ENCODE measurements at places on chromosomes 16 and 17.

DNA sequence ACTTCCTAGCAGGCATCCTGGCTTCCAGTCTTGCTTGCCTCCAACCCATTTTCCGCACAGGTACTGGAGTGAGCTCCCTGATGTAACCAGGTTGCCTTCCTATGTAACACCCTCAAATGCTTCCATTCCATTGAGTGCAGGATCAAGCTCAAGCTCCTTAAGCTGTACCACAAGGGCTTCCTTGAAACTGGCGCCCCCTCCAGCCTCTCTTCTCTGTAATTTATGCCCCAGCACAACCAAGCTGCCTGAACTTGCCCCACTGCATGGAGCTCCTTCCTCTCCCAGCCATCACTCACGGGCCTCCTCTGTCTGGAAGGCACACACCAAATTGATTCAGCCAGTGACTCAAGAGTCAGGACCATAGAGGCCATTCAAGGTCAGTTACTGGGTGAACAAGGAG, 234.8 kb upstream of the RPL38 start:
- DNase-seq: no peak

GRCh38 chr17:57337390-57337789, 81.1 kb downstream of the MSI2 start:
- DNase-seq: no peak

DNA sequence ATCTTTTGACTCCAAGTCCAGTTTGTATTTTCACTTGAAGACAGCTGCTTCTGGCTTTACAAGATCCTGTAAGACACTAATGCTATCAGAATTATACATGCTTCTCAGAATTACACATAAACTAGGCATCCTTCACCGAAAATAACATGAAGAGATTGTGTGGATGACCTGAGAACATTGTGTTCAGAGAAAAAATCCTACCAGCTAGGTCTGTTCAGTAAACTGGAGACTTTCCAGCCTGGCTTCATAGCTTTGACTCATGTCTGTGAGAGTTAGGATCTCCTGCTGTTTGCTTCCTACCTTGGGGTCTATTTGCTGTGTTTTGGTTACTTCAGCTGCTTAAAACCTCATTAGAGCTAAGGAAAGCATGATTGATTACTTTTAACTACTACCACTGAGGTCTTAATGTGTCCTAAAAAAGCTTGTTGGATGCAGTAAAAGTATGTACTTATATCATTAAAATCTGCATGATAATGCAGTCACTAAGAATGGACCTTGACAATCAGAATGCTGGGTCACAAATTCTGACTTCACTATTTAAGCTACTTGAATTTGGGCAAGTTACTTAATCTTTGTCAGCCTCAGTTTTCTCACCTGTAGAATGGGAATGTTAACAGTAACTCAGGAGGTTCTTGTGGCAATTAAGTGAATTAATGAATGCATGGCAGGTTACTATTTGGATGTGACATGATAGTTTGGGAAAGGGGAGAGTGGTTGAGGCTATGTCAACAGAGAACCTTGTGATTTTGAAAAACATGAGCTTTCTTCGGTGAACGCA, 8.0 kb upstream of the MYH13 start:
- no peak for DNase-seq

GRCh38 chr16:80614908-80615671, 74.3 kb downstream of the DYNLRB2 start:
- no peak for DNase-seq

- DNase-seq: no peak
These were observed 245.9 kb downstream of the FTO start for GRCh38 chr16:53949715-53950410.
